ENCODE measurements at places on chromosomes 2 and 18.
A peak's percentile ranks its signal among the peaks of the same experiment; 100 is the strongest.

DNA sequence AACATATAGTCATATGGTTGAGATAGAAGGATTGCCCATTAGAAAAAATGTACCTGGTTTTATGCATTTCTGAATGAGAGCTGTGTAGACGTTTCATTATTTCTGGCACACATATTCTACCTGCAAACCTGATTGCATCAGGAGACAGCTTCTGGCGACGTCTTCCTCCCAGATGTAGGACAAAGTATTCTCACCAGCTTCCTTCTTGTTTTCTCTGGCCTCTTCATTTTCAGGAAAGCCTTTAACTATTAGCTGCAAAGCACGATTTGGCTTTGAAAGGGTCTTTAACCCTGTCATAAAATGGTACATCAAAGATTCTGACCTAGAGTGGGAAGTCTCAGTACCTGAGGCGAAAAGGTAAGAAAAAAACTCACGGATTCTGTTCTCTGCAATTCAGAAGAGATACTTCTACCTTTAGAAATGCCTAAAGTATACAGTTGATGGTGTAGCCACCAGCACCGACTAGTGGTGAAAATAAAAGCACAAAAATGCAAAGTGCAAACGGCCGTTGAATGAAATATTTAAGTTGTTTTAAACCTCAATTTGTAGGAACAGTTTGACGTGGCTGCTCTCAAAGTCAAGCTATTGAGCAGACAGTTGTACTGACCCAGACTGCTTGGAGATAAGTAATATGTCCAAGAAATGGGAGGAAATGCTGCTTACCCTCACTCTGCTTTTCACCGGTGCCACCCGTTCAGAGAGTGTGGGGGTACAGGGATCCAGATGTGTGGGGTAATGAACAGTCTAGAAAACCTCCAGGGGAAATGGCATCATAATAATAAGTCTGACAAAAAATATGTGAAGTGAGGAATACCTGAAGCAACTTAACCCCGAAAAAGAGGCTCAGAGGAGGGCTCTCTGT, 20.2 kb downstream of the IL18RAP start:
- peak; percentile 40 for DNase-seq

- peak; percentile 80 for DNase-seq
Measured at GRCh38 chr2:227460070-227460485, 11.9 kb upstream of the AGFG1 start.

GRCh38 chr2:17966798-17967197, 88.3 kb downstream of the KCNS3 start:
- no peak for DNase-seq

DNA sequence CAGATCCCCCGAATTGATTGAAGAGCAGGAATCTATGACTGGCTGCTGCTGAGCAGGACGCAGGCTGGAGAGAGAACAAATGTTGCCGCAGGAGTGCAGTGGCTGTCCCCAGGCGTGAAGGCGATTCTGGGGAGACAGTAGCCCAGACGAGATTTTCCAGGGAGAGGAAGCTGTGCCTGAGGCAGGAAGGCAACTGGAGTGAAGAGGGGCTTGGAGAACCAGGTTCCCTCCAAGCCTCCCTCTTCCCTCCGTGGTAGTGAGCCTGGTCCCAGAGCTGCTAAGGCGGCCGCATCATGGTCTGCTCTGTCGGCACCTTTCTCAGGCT, 1.3 kb upstream of the NPPC start:
- DNase-seq, result no peak

DNA sequence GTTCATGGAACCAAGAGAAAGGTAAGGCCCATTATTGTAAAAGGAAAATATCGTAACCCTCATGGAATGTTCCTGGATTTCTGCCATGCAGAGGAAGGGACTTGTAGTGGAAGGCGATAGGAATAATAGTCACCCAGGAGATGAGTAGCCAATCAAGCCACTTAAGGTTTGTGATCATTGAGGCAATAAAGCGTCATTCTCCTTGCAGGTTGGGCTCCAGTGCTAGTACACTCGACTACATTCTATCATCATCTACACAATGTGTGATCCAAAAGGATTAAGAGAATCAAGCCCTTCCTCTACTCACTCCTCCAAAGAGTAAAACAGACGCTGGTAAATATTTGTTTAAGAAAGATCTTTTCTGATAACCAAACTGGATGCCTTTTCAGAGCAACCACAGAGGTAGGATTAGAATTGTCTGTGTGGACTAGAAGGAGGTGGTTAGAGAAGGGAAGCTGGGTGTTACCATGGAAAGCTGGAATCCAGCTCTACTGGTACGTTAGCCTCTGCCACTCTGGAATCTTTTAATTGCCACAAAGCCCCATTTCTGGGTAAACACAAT, 245.7 kb downstream of the IKZF2 start:
- DNase-seq, result no peak

- no peak for DNase-seq
Measured at GRCh38 chr2:68182902-68183301, 25.2 kb downstream of the PNO1 start.

DNA sequence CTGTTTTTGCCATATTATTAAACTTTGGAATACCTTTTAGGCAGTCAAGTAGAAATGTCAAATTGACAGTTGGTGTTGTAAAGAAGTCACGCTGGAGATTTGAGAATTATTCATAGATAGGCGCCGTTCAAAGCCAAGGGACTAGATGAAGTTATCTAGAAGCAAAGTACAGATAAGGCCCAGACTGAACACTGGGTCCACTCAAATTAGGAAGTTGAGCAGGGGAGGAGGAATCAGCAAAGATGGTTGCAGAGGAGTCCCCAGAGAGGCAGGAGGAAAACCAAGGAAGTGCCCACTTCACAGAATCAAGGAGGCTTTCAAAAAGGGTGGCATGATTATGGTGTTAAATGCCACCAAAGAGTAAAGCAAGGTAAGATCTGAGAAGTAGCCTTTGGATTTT, 9.6 kb upstream of the ALS2 start:
- DNase-seq, result no peak

GRCh38 chr2:27085673-27086089, 891 bp upstream of the KHK start:
- peak; percentile 63 for DNase-seq

- DNase-seq, result no peak
Measured at GRCh38 chr2:71882949-71883472, 264.7 kb downstream of the CYP26B1 start.

DNA sequence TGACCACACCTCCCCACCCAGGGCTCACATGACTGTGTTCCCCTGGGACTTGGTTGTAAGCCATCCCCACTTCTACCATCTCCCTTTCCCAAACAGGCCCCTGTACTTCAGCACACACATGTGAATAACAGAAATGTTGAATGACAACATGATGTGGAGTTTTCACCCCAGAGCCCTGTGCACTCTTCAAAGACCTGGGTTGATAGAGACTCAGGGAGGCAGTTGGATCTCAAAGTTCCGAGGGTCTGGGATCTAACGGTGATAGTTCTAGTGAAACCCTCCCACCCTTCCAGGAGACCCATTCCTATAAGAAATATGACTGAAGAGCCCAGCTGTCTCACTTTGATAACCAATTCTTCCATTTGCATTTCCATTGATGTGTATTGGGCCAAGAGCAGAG, at the start of gene MROH2A:
Gene MROH2A (plus strand): TSS at position 301 of the 400 bp plus-strand sequence. CDS start 1,029 bp downstream, outside the sequence.
- no peak for DNase-seq

GRCh38 chr2:215540658-215541057, 104.8 kb upstream of the FN1 start:
- DNase-seq, result no peak

GRCh38 chr2:109218087-109218791, 89.2 kb downstream of the SH3RF3 start:
- DNase-seq, result no peak

- no peak for DNase-seq
Measured at GRCh38 chr2:230552181-230552580, 136.2 kb downstream of the SP100 start.

DNA sequence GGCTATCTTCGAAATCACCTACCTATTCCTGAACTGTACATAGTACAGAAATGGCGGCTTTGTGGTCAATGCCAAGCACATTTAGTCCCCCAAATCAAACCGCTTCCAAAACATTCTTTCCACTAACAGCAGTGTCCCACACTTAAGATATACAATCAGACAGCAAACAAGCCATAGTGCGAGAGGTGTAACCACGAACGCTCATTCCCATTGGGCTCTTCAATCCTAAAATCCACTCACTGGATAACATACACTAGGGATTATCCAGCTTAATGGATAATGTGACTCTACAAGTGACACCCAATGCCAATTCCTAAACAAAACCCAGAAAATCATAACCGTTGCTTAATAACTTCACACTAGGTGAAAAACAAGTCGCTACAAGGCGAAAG, 2.0 kb downstream of the XPO1 start:
- peak; percentile 10 for DNase-seq

DNA sequence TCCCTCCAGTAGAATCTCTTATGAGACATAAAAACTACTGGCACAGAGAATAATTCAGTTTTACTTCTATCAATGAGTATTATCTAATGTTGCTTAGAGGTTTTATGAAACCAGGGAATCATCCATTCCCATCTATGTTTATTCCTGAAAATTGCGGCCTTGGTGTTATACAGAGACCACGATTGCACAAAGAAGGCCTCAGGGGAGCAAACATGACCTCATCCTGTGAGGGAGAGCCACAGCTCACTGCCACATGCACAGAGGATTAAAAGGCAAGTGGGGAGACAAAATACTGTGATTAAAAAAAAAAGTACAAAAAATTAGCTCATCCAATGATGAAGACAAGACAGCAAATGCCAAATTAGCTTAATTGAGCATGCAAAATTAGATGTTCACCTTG, 111.8 kb upstream of the SLC35G4 start:
- no peak for DNase-seq

DNA sequence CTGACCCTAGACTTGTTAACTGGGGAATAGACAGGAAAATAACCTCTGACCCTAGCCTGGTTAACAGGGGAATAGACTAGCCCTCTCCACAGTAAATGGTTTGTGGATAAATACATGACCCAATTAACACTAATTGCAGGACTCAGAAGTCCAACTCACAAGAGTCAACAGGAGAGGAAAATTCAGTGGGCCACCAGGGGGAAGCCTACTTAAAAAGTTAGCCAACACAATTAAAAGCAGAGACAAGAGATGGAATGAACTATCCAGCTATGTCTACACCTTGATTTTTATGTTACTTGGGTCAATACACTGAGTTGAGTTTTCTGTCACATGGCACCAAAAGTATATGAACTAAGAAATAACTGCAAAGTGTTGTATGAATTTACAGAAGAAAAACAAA, 158.8 kb upstream of the SLC39A10 start:
- peak; percentile 45 for DNase-seq

GRCh38 chr2:101837354-101837753, 139.8 kb downstream of the MAP4K4 start:
- DNase-seq, result no peak

DNA sequence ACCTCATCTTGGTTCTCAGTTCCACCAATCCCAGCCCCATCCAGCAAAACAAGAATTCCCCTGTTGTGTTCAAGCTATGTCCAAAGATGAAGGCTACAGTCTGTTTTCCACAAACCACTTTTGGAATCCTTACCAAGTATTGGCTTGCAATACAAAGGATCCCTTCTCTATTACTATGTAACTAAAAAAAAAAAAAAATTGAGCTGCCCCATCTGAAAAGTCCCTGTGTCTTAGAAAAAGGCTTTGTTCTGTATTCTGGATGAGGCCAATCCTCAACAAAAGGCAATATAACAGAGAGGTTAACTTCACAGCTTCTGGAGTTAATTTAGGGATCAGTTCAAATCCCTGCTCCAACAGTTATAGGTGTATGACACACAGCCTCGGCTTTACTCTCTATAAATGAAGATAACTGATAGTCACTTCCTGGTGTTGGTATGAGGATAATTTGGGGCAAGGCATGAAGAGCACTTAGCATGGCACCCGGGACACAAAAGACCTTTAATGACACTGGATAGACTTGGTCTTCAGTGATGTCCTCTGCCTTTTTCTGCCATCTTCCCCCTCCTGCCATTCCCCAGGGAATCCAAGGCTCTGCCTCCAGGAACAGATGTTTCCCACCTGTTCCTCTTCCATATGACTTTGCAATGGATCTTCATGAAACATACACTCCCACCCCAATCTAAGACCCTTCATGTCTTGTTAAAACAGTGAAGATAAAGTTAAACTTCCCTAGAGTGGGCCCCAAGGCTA, 61.2 kb upstream of the ATL2 start:
- no peak for DNase-seq

DNA sequence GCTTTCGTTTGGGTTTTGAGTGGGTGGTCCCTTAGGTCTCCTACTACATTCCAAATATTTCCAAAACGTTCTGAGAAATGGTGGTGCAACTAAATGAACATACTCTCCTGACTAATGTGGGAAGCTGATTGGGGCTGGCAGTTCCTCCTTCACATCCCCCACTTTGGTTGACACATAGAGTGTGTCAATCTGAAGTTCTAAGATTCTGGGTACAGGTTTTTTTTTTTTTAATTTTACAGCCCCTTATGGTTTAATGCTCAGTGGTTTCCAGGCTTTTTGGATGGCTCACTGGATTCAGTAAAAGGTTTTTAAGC, 58.4 kb upstream of the ITGB6 start:
- DNase-seq, result no peak

- DNase-seq, result no peak
Measured at GRCh38 chr2:240974771-240975572, 23.4 kb upstream of the SNED1 start.

GRCh38 chr18:9022397-9023155, 79.9 kb upstream of the NDUFV2 start:
- DNase-seq, result no peak

DNA sequence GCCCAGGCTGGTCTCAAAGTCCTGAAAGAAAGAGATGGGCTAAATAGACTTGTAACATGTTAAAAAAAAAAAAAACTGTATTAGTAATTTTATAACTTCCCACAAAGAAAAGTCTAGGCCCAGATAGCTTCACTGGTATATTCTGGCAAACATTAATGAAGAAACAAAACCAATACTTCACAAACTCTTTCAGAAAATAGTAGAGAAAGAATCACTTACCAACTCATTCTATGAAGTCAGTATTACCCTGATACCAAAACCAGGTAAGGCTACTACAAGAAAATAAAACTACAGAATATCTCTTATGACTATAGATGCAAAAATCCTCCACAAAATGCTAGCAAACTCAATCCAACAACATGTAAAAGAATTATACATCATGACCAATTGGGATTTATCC, 59.9 kb upstream of the ODC1 start:
- DNase-seq, result no peak

DNA sequence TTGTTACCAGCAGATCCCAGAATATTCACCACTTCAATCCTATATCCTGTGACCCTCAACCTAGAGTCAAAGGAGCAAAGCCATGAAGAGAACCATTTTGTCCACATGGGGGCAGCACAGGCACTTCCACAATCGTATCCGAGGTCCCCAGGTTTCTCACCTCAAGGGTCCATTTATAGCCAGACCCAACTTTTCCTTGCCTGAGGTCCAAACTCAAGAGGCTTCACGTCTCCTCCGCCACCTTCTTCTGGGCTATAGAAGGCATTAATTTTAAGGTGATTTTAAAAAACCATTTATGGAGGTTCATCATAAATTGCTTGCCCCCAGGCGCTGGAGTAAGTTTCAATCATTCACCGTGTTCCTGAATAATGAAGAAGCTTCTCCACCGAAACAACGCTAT, 111.6 kb upstream of the NABP1 start:
- peak; percentile 69 for DNase-seq
